ENCODE measurements at places on chromosomes 4 and X. TPM values are rescaled to one million over a fixed set of nuclear protein-coding genes. Genes with fewer than 3 reads are reported as not detected.

The AWAT2 gene
- total RNA-seq: 0.05 TPM

The BANK1 gene
- total RNA-seq: 1.7 TPM

GRCh38 chr4:148542922-148543623 is 100.9 kb upstream of the NR3C2 start:
- H3K36me3 ChIP-seq: no peaks in the 10 kb centered on the region
- H3K27ac ChIP-seq: no peak overlapping the region

- H3K4me3 ChIP-seq: no peak overlapping the region
- H3K36me3 ChIP-seq: no peaks in the 10 kb centered on the region
- H3K27ac ChIP-seq: no peak overlapping the region
- no peak for DNase-seq
- H3K4me1 ChIP-seq: no peaks in the 10 kb centered on the region
- peaks cover 11% of the 10 kb centered on the region for H3K27me3 ChIP-seq
These were observed 4.1 kb downstream of the DIAPH2 start for GRCh38 chrX:96688789-96689188.

- H3K27ac ChIP-seq: no peak overlapping the region
- H3K4me1 ChIP-seq: no peaks in the 10 kb centered on the region
- DNase-seq: no peak
- H3K4me3 ChIP-seq: no peak overlapping the region
- H3K27me3 ChIP-seq: no peaks in the 10 kb centered on the region
These were observed 68.1 kb upstream of the ZMAT1 start for GRCh38 chrX:101999644-102000539.

DNA sequence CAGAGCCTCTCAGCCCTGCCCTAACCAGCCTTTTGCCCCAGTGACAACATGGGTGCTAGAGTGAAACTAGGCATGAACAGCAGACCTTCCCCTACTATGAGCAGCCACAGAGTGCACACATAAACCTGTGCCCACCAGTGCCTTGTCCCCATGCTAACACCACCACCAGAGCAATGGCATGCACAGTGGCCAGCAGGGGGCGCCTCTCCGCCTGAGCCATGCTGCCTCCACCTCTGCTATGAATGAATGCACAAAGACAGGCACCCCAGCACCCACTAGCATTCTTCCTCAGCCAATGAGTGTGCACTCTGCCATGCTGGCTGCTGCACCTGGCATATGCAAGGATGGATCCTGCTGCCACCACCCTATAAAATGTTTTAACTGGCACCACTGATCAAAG is 286.9 kb upstream of the FGF16 start:
- H3K4me3 ChIP-seq: no peak overlapping the region
- DNase-seq: no peak
- H3K4me1 ChIP-seq: no peaks in the 10 kb centered on the region
- H3K36me3 ChIP-seq: no peaks in the 10 kb centered on the region
- no peak overlapping the region for H3K27ac ChIP-seq

- peaks cover 3% of the 10 kb centered on the region for H3K4me1 ChIP-seq
- no peak overlapping the region for H3K27ac ChIP-seq
- no peaks in the 10 kb centered on the region for H3K36me3 ChIP-seq
- DNase-seq: no peak
These were observed 18.7 kb upstream of the GABRB1 start for GRCh38 chr4:47012676-47013075.

Measured in thymus (tissue), 14 donors.